RCC 7860 (cell line): ENCODE measurements at places on chromosomes 4 and X.

- DNase-seq = no peak
These were observed 188.2 kb downstream of the GC start for GRCh38 chr4:71595576-71596108.

GRCh38 chrX:48468693-48469691, 1.1 kb downstream of the SLC38A5 start:
- no peak for DNase-seq

DNA sequence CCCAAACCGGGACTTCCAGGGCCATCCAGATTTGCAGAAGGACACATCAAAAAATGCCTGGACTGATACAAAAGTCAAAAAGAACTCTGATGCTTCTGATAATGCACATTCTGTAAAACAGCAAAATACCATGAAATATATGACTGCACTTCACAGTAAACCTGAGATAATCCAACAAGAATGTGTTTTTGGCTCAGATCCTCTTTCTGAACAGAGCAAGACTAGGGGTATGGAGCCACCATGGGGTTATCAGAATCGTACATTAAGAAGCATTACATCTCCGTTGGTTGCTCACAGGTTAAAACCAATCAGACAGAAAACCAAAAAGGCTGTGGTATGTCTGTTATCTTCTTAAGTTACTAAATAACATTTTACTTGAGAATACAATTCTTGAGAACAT, 9.2 kb downstream of the PLK4 start:
- no peak for DNase-seq

GRCh38 chr4:181105487-181105886, 1137.7 kb upstream of the TENM3 start:
- DNase-seq = no peak

GRCh38 chrX:24260842-24261550, 52.9 kb downstream of the SUPT20HL2 start:
- peak; percentile 52 for DNase-seq

DNA sequence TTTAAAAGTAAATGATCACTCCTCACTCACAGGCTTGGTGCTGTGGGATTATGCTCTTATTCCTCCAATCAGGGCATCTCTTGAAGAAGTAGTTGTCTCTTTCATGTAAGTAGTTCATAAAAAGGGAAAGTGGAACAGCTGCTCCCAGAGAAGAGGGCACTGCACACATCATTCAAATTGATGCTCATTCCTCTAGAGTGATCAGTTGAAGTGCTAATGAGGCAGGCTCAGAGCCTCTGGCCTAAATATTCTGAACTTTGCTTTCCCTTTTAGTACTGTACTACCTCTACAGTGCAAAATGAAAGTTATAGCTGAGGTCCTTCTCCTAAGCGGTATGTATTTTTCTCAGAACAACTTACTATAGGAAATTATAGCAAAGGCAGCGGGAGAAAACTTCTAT, 1453.1 kb downstream of the ARAP2 start:
- DNase-seq = no peak

DNA sequence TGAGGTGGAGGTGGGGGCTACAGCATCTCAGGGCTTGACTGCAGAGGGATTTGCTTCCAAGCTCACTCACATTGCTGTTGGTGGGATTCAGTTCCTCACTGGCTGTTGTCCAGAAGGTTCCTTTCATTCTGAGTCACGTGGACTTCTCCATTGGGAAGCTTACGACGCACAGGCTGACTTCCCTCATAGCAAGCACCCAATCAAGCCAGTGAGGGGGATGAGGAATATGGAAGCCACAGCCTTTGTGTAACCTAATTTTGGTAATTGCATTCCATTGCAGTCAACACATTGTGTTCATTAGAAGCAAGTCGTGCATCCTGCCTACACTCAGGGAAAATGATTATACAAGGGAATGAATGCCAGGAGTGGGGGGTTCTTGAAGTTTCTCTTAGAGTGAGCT, 32.7 kb upstream of the MXRA5 start:
- DNase-seq = no peak

DNA sequence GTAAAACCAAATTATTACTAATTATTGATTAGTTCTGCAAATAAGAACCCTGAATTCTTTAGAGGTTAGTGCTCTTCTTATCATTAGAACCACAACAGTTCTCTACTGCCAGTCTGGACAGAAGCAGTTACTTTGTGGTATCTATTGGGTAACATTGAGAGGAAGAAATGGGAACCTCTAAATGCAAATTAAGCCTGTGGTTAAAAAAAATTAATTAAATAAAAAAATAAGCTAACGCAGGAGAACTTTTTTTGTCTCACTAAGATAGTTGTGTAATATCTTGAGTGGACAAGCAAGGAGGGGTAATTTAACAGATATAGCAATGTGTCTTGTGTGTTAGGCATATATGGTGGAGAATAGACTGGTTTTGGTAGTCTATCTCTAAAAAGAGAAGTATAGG, 32.9 kb upstream of the TET2 start:
- DNase-seq = no peak

- no peak for DNase-seq
These were observed 6.0 kb upstream of the SHISA3 start for GRCh38 chr4:42391355-42391664.

DNA sequence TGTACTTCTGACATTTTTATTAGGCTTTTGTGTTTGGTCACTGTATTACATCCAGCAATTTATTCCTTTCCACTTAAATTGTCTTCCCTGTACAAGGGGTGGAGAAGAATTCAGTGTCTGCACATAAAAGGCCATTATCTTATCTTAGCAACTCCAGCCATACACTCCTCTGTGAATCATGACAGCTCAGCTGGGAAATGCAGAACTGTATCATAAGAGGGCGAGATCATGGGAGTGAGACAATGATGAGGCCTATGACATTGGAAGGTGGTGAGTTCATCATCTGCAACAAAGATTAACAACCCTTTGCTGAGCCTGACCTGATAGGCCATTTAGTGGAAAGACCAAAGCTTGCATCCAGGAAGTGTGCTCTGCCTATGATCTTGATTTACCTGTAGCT, 33.3 kb downstream of the SLIT2 start:
- peak; percentile 74 for DNase-seq

GRCh38 chr4:150211016-150211415, 132.8 kb downstream of the DCLK2 start:
- DNase-seq = no peak

GRCh38 chr4:151488968-151489367, 80.0 kb downstream of the FHIP1A start:
- DNase-seq = no peak

DNA sequence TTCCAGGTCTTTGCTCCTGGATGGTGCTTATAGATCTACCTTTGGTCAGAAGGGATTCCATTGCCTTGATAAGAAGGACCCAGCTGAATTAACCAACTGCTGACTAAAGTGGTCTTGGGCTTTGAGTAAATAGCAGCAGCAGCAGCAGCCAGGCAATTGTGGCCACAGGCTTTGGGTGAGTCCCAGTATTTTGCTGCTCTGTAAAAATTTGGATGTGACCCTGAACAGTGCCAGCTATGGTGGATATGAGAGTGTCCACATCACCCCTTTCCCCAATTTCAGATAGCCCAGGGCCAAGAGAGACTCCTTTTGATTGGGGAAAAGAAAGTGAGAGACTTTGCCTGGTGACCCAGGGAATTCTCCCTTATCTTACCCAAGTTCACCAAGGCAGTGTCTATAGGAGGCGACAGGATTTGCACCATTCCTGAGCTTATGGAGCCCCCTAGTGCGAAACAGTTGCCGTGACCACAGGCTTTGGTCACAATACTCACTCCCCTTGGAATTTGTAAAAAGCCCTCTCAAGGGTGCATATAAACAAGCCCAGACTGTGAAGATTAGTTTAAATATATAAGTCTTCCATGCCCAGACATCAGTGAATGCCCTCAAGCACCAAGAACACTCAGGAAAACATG, 518.0 kb downstream of the TMA16 start:
- DNase-seq = no peak

GRCh38 chr4:72094059-72094797, 62.4 kb downstream of the NPFFR2 start:
- no peak for DNase-seq

DNA sequence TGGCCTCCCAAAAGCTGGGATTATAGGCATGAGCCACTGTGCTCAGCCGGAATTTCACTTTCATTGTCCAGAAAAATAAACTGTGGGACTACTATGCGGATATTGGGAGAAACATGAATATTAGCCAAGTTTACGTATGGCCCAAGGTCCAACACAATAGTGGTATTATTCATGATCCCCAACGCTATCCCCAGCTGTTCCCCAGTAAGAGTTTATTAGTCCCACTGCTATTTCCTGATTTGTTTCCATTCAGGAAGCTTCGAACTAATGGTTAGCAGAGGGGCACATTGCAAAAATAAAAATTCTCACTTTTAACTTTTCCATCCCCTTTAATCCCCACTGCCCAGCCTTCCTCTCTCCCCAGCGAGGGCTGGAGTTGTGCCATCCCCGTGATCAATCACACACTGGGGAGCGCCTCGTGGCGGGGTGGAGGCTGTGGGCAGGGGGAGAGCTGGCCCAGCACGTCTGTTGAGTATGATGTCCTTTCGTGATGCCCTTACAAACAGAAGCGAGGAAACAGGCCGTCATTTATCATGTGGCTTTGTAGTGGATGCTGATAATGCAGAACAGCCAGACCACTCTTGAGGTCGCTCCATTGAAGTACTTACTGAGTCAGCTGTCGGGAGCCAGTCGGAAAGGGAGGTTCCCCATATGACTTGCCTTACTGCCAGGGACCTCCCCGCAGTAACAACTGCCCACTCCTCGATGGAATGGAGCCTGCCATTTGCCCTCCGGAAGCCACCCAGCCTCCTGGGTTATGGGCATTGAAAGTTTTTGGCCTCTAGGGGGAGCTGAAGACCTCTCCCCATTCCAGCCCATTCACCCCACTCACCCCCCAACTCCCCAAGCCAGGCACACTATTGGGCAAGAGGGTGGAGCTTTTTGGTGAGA, 117.0 kb downstream of the KDR start:
- no peak for DNase-seq

- no peak for DNase-seq
These were observed 632.0 kb upstream of the TENM3 start for GRCh38 chr4:181611033-181611711.

DNA sequence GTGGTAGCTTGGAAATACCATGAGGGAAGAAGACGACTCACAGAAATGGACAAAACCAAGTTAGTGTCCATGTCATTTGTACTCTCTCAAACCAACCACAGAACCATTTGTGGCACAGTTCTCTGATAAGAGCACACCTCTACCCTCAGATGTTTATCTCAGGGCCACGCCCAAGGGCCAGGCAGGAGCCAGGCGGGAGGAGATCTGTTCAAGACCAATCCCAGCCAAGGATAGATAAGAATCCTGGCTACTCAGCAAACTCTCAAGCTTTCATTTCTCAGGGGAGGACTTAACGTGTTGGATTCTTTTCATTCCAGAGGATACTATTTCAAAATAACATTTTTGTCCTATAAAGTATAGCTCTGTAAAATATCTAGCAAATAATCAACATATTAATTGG, 95.0 kb downstream of the NYX start:
- peak; percentile 22 for DNase-seq

GRCh38 chrX:110161361-110161686, 156.6 kb downstream of the AMMECR1 start:
- no peak for DNase-seq

GRCh38 chr4:165199722-165200121, 7.6 kb upstream of the KLHL2 start:
- DNase-seq = no peak

- DNase-seq = no peak
These were observed 36.8 kb upstream of the SPP1 start for GRCh38 chr4:87938746-87939145.

GRCh38 chrX:13131396-13132137, 87.1 kb upstream of the FAM9C start:
- DNase-seq = no peak

DNA sequence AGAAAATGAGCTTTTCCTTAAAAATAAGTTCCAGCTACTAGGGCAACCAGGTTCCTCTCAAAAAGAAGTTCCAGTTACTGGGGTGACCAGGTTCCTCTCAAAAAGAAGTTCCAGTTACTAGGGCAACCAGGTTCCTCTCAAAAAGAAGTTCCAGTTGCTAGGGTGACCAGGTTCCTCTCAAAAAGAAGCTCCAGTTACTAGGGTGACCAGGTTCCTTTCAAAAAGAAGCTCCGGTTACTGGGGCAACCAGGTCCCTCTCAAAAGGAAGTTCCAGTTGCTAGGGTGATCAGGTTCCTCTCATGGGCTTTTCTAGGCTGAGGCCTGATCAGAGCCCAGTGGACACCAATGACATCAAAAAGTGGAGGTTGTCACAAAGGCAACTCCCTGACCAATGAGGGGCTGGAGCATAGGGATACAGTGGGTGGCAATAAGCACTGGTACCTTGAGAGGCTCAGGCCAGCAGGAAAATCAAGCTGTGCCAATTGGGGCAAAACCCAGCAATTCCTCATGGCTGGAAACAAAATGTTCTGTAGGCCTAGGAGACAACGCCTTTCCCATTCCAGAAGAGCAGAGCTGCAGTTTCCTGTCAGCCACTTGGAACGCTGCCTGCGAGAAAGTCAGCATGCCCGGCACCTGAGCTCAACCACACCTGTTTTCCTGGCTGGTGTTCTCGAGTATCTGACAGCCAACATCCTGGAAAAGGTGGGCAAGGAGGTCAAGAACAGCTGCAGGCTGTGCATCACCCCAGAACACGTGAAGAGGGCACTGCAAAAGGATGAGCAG, 12.3 kb upstream of the SYTL5 start:
- no peak for DNase-seq

- DNase-seq = no peak
These were observed 156.5 kb upstream of the ETNPPL start for GRCh38 chr4:108919226-108919893.

- no peak for DNase-seq
These were observed 1.1 kb upstream of the UBE2D3 start for GRCh38 chr4:102828497-102828808.

GRCh38 chr4:630656-631055, 5.3 kb downstream of the PDE6B start:
- DNase-seq = no peak

DNA sequence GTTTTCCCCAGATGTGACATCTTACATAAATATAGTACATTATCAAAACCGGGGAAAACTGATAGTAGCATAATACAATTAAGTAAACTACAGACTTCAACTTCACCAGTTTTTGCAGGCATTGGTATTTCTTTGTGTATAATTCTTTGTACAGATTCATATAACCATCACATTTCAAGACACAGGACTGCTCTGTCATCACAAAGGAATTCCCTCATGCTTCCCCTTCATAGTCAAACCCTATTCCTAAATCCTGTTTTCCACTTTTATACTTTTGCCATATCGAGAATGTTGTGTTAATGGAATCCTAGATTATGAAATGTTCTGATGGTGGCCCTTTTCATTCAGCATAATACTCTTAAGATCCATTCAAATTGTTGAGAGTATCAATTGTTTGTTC, 36.0 kb downstream of the STIM2 start:
- no peak for DNase-seq
